NCI-H1417 treated with DMSO at 0.1 percent for 48 hours (cell line): ENCODE measurements at places on chromosomes 7 and 10.

GRCh38 chr10:69760072-69760471, 41.6 kb upstream of the COL13A1 start:
- DNase-seq, result no peak

- DNase-seq, result no peak
Observed at GRCh38 chr7:17523813-17524739, 225.6 kb downstream of the AHR start.

- DNase-seq, result no peak
Observed at GRCh38 chr10:112383325-112383724, 9.4 kb downstream of the ACSL5 start.

DNA sequence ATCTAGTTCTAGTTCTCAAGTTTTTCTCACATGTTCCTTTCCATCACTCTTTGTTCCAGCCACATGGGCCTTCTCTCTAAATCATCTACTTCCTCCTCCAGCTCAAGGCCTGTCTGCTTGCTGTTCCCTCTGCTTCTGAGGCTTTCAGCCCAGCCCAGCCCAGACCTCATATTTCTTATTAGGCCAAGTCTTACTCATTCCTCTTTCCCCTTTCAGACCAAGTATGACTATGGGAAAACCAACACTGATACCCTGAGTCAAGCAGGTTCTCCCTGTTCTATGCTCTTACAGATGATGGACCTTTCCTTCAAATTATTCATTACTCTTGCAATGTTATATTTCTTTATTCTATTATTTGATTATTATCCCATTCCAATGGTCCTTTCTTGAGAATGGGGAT, 80.3 kb upstream of the SEM1 start:
- no peak for DNase-seq

GRCh38 chr7:104848138-104848990, 165.6 kb upstream of the KMT2E start:
- DNase-seq, result no peak
